ENCODE measurements at places on chromosomes 3 and 15.

DNA sequence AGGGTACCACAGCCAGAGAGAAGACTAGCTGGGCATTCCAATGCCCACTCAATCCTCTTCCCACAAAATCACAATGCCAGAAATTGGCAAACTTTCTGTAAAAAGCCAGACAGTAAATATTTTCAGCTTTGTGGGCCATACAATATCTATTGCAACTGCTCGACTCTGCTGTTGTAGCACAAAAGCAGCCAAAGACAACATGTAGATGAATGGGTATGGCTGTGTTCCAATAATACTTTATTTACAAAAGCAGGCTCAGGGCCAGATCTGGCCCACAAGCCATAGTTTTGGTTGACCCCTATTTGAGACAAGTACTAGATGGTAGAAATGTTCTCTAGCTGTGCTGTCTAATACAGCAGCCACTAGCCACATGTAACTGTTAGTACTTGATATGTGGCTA lies 330.9 kb downstream of the ERC2 start:
- peak; percentile 71 for DNase-seq

GRCh38 chr3:134644731-134645514 lies 5.9 kb downstream of the KY start:
- DNase-seq: no peak

DNA sequence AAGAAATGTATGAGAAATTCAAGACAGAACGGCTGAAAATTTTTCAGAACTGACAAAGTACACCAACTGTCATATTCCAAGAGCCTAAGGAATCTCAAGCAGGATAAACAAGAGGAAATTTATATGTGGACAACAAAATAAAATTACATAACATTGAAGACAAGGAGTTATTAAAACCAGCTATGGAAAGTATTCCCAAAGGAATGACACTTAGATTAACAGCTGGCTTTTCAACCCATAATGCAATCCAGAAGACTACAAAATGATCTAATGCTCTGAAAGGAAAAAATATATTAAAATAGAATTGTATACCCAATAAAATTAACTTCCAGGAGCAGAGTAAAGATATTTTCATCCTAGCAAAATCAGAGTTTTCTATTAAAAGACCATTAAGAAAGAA lies 132.2 kb upstream of the BNIP2 start:
- DNase-seq: no peak

- no peak for DNase-seq
Measured at GRCh38 chr3:23840521-23840920, 34.8 kb downstream of the UBE2E1 start.
